A549 treated with DMSO at 1 μM for 4 hours (cell line): ENCODE measurements at places on chromosomes 3 and 15. TPM values are rescaled to one million over a fixed set of nuclear protein-coding genes. Genes with fewer than 3 reads are reported as not detected.

Gene CCDC80
- 36.4 to 72.1 TPM (median 53.7 TPM) in 5 replicates for total RNA-seq

Gene XIRP1
- 0.02 to 0.07 TPM (median 0.05 TPM) in 5 replicates for total RNA-seq

Gene KLHL40
- total RNA-seq: not detected in 5 replicates

Gene C15orf61
- total RNA-seq: 2.1 to 4.0 TPM (median 3.9 TPM) in 5 replicates

Gene GPR171
- not detected in 5 replicates for total RNA-seq

Gene COLQ
- total RNA-seq: 0.15 to 0.63 TPM (median 0.42 TPM) in 5 replicates

Gene AADACL2
- total RNA-seq: not detected in 5 replicates

Gene PLIN1
- total RNA-seq: 0.05 to 0.17 TPM (median 0.08 TPM) in 4 of 5 replicates, not detected in the other

Gene AGTR1
- total RNA-seq: 0.44 to 0.61 TPM (median 0.48 TPM) in 5 replicates

Gene MELTF
- total RNA-seq: 46.4 to 63.5 TPM (median 58.3 TPM) in 5 replicates

Gene PTX3
- 0.45 to 1.1 TPM (median 0.75 TPM) in 5 replicates for total RNA-seq

Gene CADPS
- total RNA-seq: not detected in 5 replicates

Gene SV2B
- total RNA-seq: 0.02 to 0.03 TPM (median 0.03 TPM) in 4 of 5 replicates, not detected in the other

Gene TTC21A
- 1.3 to 2.5 TPM (median 1.8 TPM) in 5 replicates for total RNA-seq

Gene SENP7
- 1.5 to 3.4 TPM (median 2.2 TPM) in 5 replicates for total RNA-seq

Gene GRAMD1C
- total RNA-seq: 0.31 to 1.4 TPM (median 0.71 TPM) in 5 replicates

Gene SMARCC1
- 24.4 to 30.9 TPM (median 29.4 TPM) in 5 replicates for total RNA-seq

Gene PIK3CA
- 5.8 to 8.1 TPM (median 6.6 TPM) in 5 replicates for total RNA-seq

Gene HRH1
- total RNA-seq: 9.1 to 11.0 TPM (median 9.7 TPM) in 5 replicates

Gene DYNLT2B
- 22.4 to 27.9 TPM (median 23.8 TPM) in 5 replicates for total RNA-seq

Gene MPI
- 29.5 to 46.7 TPM (median 32.5 TPM) in 5 replicates for total RNA-seq

Gene GOLGA8Q
- 0.08 TPM in 1 of 5 replicates, not detected in the others for total RNA-seq

Gene CPN2
- total RNA-seq: not detected in 5 replicates

Gene ENTPD3
- total RNA-seq: 0.05 TPM in 1 of 5 replicates, not detected in the others

Gene ARHGEF26
- total RNA-seq: 6.3 to 7.8 TPM (median 7.0 TPM) in 5 replicates

Gene GRIP2
- total RNA-seq: 1.00 to 2.3 TPM (median 1.9 TPM) in 5 replicates

Gene SEMA3F
- total RNA-seq: 7.7 to 9.8 TPM (median 9.3 TPM) in 5 replicates

Gene SERINC4
- 0.06 to 0.23 TPM (median 0.12 TPM) in 4 of 5 replicates, not detected in the other for total RNA-seq

Gene MKRN3
- total RNA-seq: 2.2 to 3.6 TPM (median 2.8 TPM) in 5 replicates

Gene GXYLT2
- 1.2 to 2.2 TPM (median 1.7 TPM) in 5 replicates for total RNA-seq

Gene STRA6
- 48.6 to 75.8 TPM (median 62.5 TPM) in 5 replicates for total RNA-seq

Gene MYL3
- total RNA-seq: not detected in 5 replicates

Gene LMCD1
- total RNA-seq: 75.6 to 119 TPM (median 81.9 TPM) in 5 replicates

Gene MESP1
- 2.7 to 8.0 TPM (median 6.3 TPM) in 5 replicates for total RNA-seq

Gene RYR3
- total RNA-seq: 0.12 to 0.53 TPM (median 0.13 TPM) in 4 of 5 replicates, not detected in the other

Gene MRPL3
- 95.9 to 107 TPM (median 99.6 TPM) in 5 replicates for total RNA-seq

Gene GHSR
- total RNA-seq: not detected in 5 replicates

Gene ANKRD28
- 45.7 to 63.5 TPM (median 55.5 TPM) in 5 replicates for total RNA-seq

Gene CHRNA7
- total RNA-seq: 3.3 to 4.7 TPM (median 4.2 TPM) in 5 replicates

Gene CLDN16
- total RNA-seq: 0.06 to 0.11 TPM in 2 of 5 replicates, not detected in the others

Gene PLA2G4D
- not detected in 5 replicates for total RNA-seq

Gene VPS8
- 8.3 to 10.2 TPM (median 9.6 TPM) in 5 replicates for total RNA-seq

Gene MRAS
- 8.0 to 12.1 TPM (median 10.5 TPM) in 5 replicates for total RNA-seq

Gene KBTBD8
- 0.47 to 0.74 TPM (median 0.63 TPM) in 5 replicates for total RNA-seq

Gene ACAN
- 0.15 to 0.28 TPM (median 0.21 TPM) in 5 replicates for total RNA-seq
